T-helper 17 cell (primary cell): ENCODE measurements at places on chromosomes 3 and 15.

DNA sequence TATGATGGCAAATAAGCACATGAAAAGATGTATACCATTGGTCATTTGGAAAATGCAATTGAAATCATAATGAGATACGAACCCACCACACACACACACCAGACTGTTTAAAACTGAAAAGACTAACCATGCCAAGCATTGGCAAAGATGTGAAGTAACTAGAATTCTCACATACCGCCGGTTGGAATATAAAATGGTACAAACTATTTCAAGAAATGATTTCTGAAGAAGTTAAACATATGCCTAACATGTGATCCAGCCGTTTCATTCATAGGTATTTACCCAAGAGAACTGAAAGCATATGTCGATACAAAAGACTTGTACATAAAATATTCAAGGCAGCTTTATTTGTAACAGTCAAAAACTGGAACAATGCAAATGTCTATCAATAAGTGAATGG lies 28.9 kb downstream of the HES1 start:
- DNase-seq: no peak

- DNase-seq: no peak
Observed at GRCh38 chr3:51622413-51622812, 48.6 kb upstream of the TEX264 start.

GRCh38 chr3:133887074-133887802 lies 8.4 kb downstream of the RAB6B start:
- no peak for DNase-seq

DNA sequence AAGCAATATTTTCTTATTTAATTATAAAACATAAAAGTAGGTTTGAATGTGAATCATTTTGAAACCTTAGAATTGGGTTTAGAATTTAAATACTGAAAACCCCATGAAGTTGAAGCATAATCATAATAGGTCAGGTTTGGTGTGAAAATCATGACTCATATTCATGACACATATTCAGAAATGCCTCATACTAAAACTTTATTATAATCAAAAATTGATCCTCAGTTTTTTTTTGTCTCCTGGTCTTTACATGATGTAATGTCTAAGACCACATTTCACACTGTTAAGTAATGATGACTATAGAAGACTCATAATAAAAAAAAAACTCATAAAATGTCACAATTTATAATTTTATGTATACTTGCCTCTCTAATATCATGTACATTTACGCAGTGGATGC lies 190.4 kb downstream of the FOXP1 start:
- no peak for DNase-seq

DNA sequence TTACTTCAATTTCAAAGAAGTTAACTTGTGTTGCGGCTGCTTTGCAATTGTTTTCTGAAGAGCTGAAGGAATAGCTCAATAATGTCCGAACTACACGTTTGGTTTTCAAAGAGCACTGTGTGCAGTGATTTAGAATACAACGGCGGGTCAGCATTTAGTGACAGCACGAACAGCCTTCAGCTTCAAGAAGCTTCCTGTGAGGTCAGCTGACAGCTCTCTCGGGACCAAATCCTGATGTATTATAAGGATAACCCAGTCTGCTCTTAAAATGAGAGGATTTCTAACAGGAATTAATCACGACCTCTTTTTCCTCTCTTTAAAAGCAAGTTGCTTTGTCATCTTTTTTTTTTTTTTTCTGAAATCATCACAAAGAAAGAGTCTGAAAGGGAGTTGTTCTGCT lies 97.9 kb upstream of the UNC13C start:
- no peak for DNase-seq

DNA sequence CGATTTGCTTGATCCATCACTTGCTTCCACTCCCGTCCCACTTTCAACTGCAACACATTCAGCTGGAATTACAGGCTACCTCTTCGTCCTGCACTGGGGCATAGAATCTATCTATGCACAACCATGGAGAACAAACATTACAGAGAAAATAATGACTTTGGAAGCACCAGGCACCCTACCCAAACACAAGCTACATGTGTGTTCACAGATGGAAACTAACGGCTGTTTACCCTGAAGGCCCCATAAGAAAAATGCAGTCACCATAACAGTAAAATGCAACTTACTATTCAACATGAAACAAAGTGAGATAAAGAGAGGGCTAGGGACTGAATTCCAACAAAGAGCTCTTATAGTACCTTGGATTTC lies 496.8 kb downstream of the FOXP1 start:
- no peak for DNase-seq

- no peak for DNase-seq
Observed at GRCh38 chr3:127096256-127097071, 96.5 kb upstream of the PRR23E start.

- no peak for DNase-seq
Observed at GRCh38 chr3:131107637-131108433, 81.2 kb downstream of the NEK11 start.

GRCh38 chr3:102614585-102614984 lies 179.8 kb downstream of the ZPLD1 start:
- DNase-seq: no peak

GRCh38 chr3:175105066-175105465 lies 245.9 kb downstream of the NAALADL2 start:
- no peak for DNase-seq

- no peak for DNase-seq
Observed at GRCh38 chr3:95434491-95434890, 1371.6 kb downstream of the NSUN3 start.

DNA sequence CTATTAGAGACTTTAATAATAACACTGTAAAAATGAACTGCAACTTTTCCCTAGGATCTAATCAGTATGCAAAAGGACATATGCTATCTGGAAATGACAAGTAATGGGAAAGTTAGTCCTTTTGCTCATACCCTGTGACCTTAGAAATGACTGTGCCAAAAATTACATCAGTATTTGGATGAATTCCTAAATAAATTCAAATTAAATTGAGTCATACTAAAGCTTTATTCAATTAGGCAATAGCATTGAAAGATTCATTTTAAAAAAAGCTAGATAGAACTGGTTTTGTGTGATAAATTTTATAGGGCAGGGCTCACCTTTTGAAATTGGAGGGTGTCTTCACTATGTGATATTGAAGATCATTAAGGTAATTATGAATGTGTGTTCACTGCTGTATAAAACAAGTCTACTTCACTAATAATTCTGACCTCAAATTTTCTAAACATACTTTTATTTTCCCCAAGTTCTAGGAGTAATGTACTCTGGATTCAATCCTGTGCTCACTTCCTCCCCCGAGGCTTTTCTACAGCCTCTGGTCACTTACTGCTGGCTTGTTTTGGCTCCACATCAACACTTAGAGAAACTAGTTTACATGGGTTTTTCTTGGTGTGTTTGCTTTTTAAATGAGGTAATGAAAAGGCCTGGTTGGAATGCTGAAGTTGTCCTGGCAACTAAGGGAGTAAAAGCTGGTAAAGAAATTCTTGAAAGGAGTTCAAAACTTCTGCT lies 44.4 kb upstream of the SPTSSB start:
- DNase-seq: no peak

DNA sequence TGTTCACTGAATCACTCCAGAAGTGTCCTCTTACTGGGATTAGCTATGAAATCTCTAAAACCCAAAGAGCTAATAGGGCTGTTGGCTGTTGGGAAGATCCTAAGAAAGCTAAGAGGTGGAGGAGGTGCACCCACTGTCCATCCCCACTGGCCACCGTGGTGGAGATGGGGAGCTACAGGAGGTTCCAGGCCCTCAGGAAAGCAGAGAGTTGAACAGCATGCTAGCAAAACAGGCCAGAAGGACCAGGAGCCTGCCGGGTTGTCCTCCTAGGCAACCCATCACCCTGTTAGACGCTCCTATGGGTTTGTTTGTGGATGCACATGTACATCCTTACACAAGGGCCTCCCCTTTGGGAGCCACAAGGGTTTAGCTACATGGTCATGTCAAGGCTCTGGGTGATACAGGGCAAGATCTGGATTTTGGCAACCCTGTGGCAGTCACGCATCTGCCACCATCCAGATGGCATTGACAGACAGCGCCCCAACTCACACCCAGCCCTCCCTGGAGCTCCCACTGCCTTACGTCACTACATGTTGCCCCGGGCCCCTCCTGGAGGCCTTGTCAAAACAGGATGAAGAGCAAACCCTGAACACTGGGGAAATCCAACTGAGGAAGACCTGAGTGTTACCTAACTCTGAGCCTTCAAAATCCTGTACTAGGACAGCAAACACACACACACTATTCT lies 208.1 kb downstream of the SLCO3A1 start:
- DNase-seq: no peak

DNA sequence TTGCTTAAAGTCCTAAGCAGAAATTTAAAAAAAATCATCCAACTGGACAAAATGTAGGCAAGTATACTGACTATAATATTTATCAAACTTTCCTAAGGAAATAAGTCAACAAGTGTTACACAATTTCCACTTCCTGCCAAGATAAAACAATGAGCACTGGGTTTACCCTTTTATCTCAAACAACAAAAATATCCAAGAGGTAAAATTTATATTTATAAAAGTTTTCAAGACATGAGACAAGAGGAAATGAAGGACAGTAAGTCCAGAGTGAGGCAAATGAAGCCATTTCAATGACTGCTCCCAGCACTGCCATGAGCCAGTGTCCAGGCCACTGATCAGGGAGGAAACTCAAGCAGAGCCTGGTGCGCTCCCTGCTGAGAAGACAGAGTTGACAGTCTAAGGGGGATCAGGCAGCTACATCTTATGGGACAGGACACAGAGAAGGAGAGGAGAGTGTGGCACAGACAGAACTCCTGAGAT lies 439.4 kb downstream of the RAP2B start:
- no peak for DNase-seq

- no peak for DNase-seq
Observed at GRCh38 chr3:31180274-31180673, 285.8 kb upstream of the GADL1 start.

- no peak for DNase-seq
Observed at GRCh38 chr15:47407692-47408091, 309.6 kb upstream of the SEMA6D start.

- no peak for DNase-seq
Observed at GRCh38 chr3:150252462-150252861, 155.6 kb upstream of the TSC22D2 start.

GRCh38 chr3:12425850-12426579 lies 58.3 kb upstream of the TSEN2 start:
- no peak for DNase-seq

DNA sequence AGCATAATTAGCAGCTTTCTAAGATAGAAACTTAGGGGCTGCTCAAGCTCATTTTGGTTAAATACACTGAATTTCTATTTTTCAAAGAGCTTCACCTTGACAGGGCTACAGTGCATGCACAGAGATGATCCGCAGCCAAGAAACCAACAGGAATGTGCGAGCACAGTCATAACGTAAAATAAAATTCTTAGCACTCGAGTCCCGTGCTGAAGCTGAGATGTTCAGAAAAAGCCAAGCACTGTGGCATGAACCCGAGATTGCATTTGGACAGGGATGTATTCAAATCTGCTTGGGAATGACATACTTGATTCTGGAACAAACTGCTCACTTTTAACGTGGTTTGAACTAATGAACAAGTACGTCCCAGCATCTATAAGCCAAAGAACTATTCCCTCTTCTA lies 340.3 kb downstream of the FOXP1 start:
- DNase-seq: no peak

DNA sequence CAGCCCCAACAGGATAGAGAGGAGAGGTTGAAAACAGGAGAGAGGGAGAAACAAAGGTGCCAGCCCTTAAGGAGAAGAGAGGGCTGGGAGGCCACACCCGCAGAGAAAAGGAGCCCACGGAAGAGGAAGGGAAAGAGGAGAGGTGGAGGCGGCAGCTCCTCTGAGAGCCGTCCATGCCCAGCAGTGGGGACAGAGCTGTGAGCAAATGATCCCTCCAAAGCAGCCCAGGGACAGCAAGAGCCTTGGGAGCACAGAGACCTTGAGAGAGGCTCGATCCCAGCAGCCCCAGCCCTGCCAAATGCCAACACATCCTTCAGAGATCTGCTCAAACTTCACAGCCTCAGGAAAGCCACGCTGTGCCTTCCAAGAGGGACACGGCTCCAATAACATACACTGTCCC lies 66.7 kb upstream of the CORO2B start:
- no peak for DNase-seq

DNA sequence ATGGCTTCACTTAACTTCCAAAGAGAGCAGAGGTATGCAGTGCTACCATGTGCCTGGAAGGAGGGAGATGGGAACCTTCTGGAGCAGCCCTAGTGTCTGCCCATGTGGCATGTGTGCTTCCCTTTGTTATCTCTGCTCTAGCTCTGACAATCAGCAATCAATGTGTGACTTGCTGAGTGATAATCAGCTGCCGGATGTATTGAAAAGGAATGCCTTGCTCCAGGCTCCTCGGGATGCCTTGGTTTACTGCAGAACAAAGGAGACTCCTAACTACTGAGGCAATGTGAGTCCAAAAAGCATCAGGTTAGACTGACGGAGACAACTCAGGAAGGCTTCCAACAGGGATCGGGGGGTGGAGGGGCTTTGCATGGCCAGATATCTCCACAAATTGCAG lies 36.0 kb upstream of the CORO2B start:
- DNase-seq: no peak

GRCh38 chr3:16496008-16496407 lies 17.5 kb downstream of the RFTN1 start:
- DNase-seq: no peak

GRCh38 chr3:188747489-188747888 lies 424.3 kb upstream of the TPRG1 start:
- DNase-seq: no peak

DNA sequence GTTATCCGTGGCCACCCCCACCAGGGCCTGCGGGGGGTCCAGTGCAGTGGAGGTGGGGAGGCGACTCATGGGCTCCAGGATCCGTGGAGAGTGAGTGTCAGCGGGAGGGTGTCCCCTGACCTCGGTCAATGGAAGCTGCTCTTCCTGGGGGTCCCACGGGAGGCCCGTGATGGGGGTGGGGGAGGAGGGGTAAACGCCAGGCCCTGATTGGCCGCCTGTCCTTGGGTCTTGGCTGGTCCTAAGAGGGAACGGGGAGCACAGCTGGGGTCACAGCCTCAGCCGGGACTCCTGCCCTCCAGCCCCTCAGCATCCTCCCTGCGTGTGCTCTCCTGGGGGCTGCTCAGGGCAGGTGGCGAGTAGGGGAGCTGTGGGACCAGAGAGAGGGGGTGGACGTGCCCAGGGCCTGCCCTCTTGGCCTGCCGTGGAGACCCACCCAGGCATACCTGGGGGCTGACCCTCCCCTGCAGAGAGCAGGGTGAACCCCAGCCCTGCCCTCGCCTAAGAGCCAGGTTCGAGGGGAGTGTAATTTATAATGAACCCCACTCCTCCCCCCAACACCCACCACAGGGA lies 184.6 kb downstream of the GOLGA6L6 start:
- no peak for DNase-seq
